Mesenchymal stem cell (in vitro differentiated cells and primary cell): ENCODE measurements at places on chromosomes 4 and X.

DNA sequence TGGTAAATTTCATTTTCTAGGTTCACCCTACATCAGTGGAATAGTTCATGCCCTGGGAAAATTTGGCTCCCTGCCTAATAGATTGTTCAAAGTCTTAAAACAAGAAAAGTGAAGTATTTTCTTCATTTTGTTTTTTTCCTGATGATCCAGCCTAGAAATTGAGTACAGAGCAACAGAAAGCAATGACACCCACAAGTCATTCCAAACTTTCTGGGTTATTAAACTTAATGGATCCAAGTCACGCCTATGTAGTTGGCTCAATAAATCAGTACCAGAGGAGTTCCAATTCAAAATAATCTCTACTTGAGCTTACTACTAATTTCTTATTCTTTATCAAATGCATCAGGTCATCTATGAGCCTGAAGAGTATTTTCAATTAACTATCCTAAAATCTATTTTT lies 937.6 kb upstream of the SLIT2 start:
- no peak overlapping the region for H3K4me3 ChIP-seq
- no peaks in the 10 kb centered on the region for H3K4me1 ChIP-seq
- DNase-seq = no peak
- no peaks in the 10 kb centered on the region for H3K36me3 ChIP-seq
- H3K27ac ChIP-seq = no peak overlapping the region

DNA sequence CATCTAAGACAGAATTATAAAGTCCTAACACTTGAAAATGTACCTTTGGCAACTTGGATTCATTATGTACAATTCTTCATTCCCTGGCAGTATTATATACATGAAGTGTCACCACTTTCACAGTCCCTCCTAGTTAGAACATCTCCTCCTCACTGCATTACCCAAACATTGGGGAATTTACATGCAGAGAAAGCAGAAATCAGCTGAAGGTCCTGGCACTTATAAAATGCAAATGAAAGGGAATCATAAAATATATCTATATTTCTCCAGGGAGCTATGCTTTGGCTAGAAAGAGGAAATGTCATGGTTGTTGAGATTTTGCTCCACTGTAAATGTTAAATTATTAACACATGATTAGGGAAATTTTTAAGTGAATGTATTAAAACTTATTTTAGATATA lies 835.6 kb upstream of the SLIT2 start:
- no peak for DNase-seq
- H3K27me3 ChIP-seq = no peaks in the 10 kb centered on the region
- H3K4me3 ChIP-seq = no peak overlapping the region
- H3K4me1 ChIP-seq = no peaks in the 10 kb centered on the region
- no peaks in the 10 kb centered on the region for H3K36me3 ChIP-seq
- H3K27ac ChIP-seq = no peak overlapping the region

- H3K27ac ChIP-seq = no peak overlapping the region
- no peaks in the 10 kb centered on the region for H3K4me1 ChIP-seq
- H3K27me3 ChIP-seq = no peaks in the 10 kb centered on the region
These were observed 31.5 kb upstream of the DIPK2B start for GRCh38 chrX:45232139-45232538.

- H3K4me3 ChIP-seq = no peak overlapping the region
- peaks cover 3% of the 10 kb centered on the region for H3K27me3 ChIP-seq
- peaks cover 33% of the 10 kb centered on the region for H3K4me1 ChIP-seq
- no peak overlapping the region for H3K27ac ChIP-seq
- peaks cover under 1% of the 10 kb centered on the region for H3K36me3 ChIP-seq
These were observed 7.4 kb upstream of the S100P start for GRCh38 chr4:6686104-6686787.

DNA sequence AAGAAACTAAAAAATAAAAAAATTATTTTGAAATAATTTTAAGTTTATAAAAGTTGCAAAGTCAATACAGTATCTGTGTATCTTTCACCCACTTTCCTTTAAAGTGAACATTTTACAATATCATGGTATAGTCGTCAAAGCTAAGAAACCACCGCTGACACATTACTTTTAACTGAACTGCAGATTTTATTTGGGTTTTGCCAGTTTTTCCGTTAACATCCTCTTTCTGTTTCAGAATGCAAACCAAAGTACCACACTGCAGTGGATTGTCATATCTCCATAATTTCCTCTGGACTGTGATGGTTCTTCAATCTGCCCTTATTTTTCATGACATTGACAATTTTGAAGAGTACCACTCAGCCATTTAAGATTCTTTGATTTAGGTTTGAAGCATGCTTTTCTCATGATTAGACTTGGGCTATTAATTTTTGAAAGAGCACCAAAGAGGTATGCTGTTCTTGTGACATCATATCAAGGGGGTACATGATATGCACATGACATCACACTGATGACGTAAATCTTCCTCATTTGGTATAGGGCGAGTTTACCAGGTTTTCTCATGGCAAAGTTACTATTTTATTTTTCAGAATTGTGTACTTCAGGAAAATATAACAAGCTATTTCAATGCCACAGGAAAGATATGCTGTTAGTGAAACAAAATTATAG lies 3.6 kb upstream of the CXCL1 start:
- no peak overlapping the region for H3K4me3 ChIP-seq
- DNase-seq = no peak
- no peaks in the 10 kb centered on the region for H3K36me3 ChIP-seq
- H3K4me1 ChIP-seq = peaks cover 6% of the 10 kb centered on the region
- H3K27ac ChIP-seq = no peak overlapping the region

DNA sequence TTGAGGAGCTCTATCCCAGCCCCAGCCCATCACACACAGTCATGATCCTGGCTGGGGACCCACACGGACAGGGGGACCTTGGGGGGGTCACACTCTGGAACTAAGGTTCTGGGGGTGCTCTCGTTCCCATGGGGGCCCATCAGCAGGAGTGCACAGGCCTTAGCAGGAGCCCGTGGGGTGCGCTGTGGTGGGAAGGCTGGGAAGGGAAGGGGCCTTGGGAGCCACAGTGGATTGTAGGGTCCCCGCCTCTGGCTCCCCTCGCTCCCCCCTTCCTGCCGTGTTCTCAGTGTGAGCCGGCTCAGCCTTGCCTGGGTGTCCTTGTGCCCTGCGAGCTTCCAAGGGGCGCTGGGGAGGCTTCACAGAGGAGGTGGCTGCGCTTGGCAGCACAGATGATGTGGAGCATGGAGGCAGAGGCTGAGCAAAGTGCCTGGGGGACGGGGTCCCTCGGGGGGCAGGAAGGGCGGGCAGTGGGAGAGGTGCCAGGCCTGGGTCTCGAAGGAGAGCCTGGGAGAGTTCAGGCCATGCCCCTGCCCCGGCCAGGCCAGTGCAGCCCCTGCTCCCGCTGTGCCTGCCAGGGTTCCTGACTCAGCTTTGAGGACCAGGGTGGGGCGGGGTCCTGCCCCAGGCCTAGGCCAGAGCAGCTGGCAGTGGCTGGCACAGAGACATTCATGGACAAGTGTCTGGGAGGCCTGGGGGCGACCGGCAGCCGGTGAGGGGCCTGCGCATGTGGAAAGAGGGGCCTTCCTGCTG lies 5.5 kb upstream of the HGFAC start:
- no peak overlapping the region for H3K4me3 ChIP-seq
- H3K4me1 ChIP-seq = peaks cover 38% of the 10 kb centered on the region
- no peaks in the 10 kb centered on the region for H3K27me3 ChIP-seq

- DNase-seq = no peak
- H3K4me3 ChIP-seq = no peak overlapping the region
- no peak overlapping the region for H3K27ac ChIP-seq
- no peaks in the 10 kb centered on the region for H3K36me3 ChIP-seq
- no peaks in the 10 kb centered on the region for H3K27me3 ChIP-seq
These were observed 64.2 kb upstream of the BEND4 start for GRCh38 chr4:42216664-42217063.

GRCh38 chr4:36141186-36141585 lies 103.1 kb downstream of the ARAP2 start:
- DNase-seq = no peak
- no peaks in the 10 kb centered on the region for H3K27me3 ChIP-seq
- no peaks in the 10 kb centered on the region for H3K4me1 ChIP-seq
- no peak overlapping the region for H3K27ac ChIP-seq
- no peaks in the 10 kb centered on the region for H3K36me3 ChIP-seq

GRCh38 chrX:41666251-41666650 lies 22.5 kb upstream of the GPR34 start:
- no peak overlapping the region for H3K4me3 ChIP-seq
- peaks cover 4% of the 10 kb centered on the region for H3K27me3 ChIP-seq
- DNase-seq = no peak

DNA sequence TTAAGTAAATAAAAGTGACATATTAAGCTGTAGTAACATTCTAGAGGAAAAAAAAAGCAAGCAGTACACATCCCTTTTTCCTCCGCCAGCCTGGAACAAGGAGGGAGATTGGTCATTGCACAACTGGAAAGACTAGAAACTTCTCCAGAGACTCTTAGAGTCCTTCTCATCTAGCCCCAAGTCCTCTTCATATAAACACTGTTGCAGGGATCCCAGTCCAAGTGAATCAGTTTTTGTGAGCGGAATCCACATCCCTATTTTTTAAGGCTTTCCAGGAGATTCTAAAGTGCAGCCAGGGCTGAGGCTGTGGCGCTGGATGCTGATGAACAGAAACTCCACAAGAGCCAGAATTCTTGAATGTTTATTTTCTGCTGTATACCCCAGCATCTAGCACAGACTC lies 23.8 kb downstream of the REELD1 start:
- no peak for DNase-seq
- no peak overlapping the region for H3K27ac ChIP-seq
- peaks cover 8% of the 10 kb centered on the region for H3K4me1 ChIP-seq
- H3K27me3 ChIP-seq = no peaks in the 10 kb centered on the region
- H3K36me3 ChIP-seq = no peaks in the 10 kb centered on the region

GRCh38 chrX:154605566-154605965 lies 13.5 kb downstream of the CTAG1B start:
- no peak overlapping the region for H3K27ac ChIP-seq
- H3K4me3 ChIP-seq = no peak overlapping the region
- H3K36me3 ChIP-seq = no peaks in the 10 kb centered on the region
- peaks cover 27% of the 10 kb centered on the region for H3K27me3 ChIP-seq
- no peak for DNase-seq

- no peak for DNase-seq
- no peaks in the 10 kb centered on the region for H3K36me3 ChIP-seq
- H3K27me3 ChIP-seq = peaks cover 21% of the 10 kb centered on the region
- H3K27ac ChIP-seq = no peak overlapping the region
These were observed 91.9 kb upstream of the TMEM164 start for GRCh38 chrX:109911046-109911445.

- H3K27ac ChIP-seq = no peak overlapping the region
- H3K4me1 ChIP-seq = no peaks in the 10 kb centered on the region
- H3K36me3 ChIP-seq = no peaks in the 10 kb centered on the region
- no peak for DNase-seq
- no peak overlapping the region for H3K4me3 ChIP-seq
These were observed 54.8 kb upstream of the DCLK2 start for GRCh38 chr4:150023489-150023888.

DNA sequence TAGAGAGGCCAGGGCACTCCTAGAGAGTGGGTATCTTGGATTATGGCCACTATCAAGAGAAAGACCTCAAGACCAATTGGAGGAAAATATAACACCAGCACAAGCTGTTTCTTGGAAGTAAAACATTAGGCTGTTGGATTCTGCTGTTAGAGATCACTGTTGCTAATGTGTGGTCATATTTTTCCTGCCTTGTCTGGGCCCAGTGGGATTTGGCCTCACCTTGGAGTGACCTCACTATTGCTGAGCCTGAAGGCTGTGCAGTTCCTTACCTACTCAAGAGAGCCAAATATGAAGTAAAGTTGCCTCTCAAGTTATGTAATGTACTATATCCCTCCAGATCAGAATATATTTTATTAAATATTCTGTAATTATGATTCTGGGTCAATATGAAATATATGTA lies 355.4 kb upstream of the CTSO start:
- H3K4me1 ChIP-seq = no peaks in the 10 kb centered on the region
- no peak for DNase-seq
- no peaks in the 10 kb centered on the region for H3K27me3 ChIP-seq
- H3K27ac ChIP-seq = no peak overlapping the region
- H3K36me3 ChIP-seq = no peaks in the 10 kb centered on the region
- H3K4me3 ChIP-seq = no peak overlapping the region

GRCh38 chr4:14868426-14869395 lies 133.6 kb upstream of the CPEB2 start:
- no peaks in the 10 kb centered on the region for H3K4me1 ChIP-seq
- H3K27ac ChIP-seq = no peak overlapping the region
- peaks cover 4% of the 10 kb centered on the region for H3K27me3 ChIP-seq
- no peaks in the 10 kb centered on the region for H3K36me3 ChIP-seq

GRCh38 chr4:6746721-6747293 lies 30.8 kb downstream of the BLOC1S4 start:
- DNase-seq = no peak
- H3K27me3 ChIP-seq = no peaks in the 10 kb centered on the region
- H3K36me3 ChIP-seq = no peaks in the 10 kb centered on the region

- H3K36me3 ChIP-seq = no peaks in the 10 kb centered on the region
- no peak for DNase-seq
- no peaks in the 10 kb centered on the region for H3K27me3 ChIP-seq
These were observed 200.7 kb upstream of the SPIN4 start for GRCh38 chrX:63551856-63552255.

GRCh38 chr4:32958586-32958985 lies 2238.4 kb downstream of the PCDH7 start:
- H3K27ac ChIP-seq = no peak overlapping the region
- H3K4me1 ChIP-seq = no peaks in the 10 kb centered on the region
- H3K4me3 ChIP-seq = no peak overlapping the region
- no peaks in the 10 kb centered on the region for H3K27me3 ChIP-seq
- DNase-seq = no peak
- no peaks in the 10 kb centered on the region for H3K36me3 ChIP-seq

GRCh38 chrX:68889249-68889648 lies 60.4 kb downstream of the EFNB1 start:
- no peak overlapping the region for H3K4me3 ChIP-seq
- peaks cover 91% of the 10 kb centered on the region for H3K27me3 ChIP-seq
- H3K27ac ChIP-seq = no peak overlapping the region
- H3K36me3 ChIP-seq = no peaks in the 10 kb centered on the region
- peaks cover 2% of the 10 kb centered on the region for H3K4me1 ChIP-seq

- H3K36me3 ChIP-seq = no peaks in the 10 kb centered on the region
- no peaks in the 10 kb centered on the region for H3K4me1 ChIP-seq
- peak; percentile 95 for DNase-seq
- H3K4me3 ChIP-seq = no peak overlapping the region
- H3K27ac ChIP-seq = peak overlapping the region; percentile 98
These were observed 78.3 kb upstream of the ATXN3L start for GRCh38 chrX:13397878-13398818.

- H3K4me1 ChIP-seq = no peaks in the 10 kb centered on the region
- no peaks in the 10 kb centered on the region for H3K36me3 ChIP-seq
- H3K27me3 ChIP-seq = no peaks in the 10 kb centered on the region
- no peak overlapping the region for H3K4me3 ChIP-seq
- H3K27ac ChIP-seq = no peak overlapping the region
These were observed 577.8 kb downstream of the SH3BGRL start for GRCh38 chrX:81779701-81780100.

DNA sequence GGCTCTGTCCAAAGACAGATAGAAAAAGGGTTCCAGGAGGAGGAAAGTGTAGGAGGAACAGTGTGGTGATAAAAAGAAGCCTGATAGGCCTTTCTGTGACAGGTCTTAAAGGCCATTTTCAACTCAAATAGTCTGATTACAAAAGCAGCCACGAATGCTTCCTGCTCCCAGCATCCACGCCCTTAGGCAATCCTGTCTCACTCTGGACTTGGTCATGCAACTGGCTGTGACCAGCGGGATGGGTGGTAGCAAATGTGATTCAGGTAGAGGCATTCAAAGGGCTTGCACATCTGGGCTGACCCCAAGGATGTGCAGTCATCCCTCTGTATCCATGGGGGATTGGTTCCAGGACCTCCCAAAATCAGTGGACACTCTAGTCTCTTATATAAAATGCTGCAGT lies 14.4 kb upstream of the SEPSECS start:
- no peaks in the 10 kb centered on the region for H3K27me3 ChIP-seq
- H3K36me3 ChIP-seq = peaks cover 10% of the 10 kb centered on the region
- no peaks in the 10 kb centered on the region for H3K4me1 ChIP-seq
- DNase-seq = peak; percentile 10
- H3K27ac ChIP-seq = no peak overlapping the region
